ENCODE measurements at places on chromosomes 5 and 9.

GRCh38 chr5:174022384-174023095 lies 23.0 kb upstream of the NSG2 start:
- no peak for DNase-seq

GRCh38 chr9:83554278-83554677 lies 16.1 kb upstream of the FRMD3 start:
- no peak for DNase-seq

- DNase-seq = no peak
These were observed 15.2 kb upstream of the NR5A1 start for GRCh38 chr9:124522121-124523098.

DNA sequence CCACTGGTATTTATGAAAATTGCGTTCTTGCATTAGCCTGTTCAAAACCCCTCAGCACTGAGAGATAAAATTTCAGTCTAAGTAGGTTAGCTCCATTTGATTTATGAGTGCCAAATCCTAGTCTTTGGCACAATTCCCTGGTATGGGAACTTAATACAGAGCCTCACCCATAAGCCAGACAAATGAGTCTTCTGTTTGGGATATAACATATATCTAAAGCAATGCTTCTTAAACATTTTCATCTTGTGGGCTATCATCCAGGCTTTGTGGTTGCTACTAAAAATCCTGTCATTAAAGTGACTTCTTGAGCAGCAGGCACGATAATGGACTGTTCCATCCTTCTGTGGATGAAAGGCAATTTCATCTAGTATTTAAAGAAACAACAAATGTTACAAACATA lies 419.5 kb upstream of the ACTBL2 start:
- DNase-seq = no peak

- DNase-seq = no peak
These were observed 368 bp downstream of the SH3TC2 start for GRCh38 chr5:149062371-149063016.
